ENCODE measurements at places on chromosomes 7 and 10.

GRCh38 chr7:69677054-69677852 is 79.0 kb downstream of the AUTS2 start:
- DNase-seq, result no peak

DNA sequence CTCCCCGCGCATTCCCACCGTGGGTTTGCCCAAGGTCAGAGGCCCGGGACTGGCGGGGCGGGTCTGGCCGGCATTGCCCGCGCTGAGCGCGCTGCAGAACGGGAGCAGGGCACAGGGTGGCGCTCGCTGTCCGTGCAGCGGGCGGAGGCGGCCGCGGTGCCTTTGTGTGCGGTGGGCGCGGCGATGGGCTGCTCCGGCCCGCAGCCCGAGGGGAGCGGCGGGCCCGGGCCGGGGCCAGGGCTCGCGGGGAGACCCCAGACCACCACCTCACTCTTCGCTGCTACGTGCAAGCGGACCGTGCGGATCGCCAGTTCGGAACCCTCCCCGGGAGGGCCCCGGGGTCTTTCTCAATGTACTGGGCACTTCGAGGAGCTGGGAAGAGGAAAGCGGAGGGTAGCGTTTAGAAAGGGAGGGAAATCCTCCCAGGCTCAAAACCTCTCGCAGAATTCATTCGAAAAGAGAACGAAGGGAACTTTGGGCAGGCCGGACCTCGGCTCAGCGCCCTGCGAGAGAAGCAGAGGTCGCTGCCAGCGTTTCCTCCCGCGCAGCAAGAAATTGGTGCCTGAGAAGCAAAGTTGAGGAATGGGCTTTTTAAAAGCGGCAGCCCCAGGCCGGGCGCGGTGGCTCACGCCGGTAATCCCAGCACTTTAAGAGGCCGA is 8.5 kb downstream of the SP8 start:
- DNase-seq, result no peak

GRCh38 chr7:149750122-149750845 is 23.1 kb downstream of the ZNF467 start:
- no peak for DNase-seq

- DNase-seq, result no peak
Measured at GRCh38 chr10:104589871-104590270, 51.2 kb upstream of the SORCS3 start.

- DNase-seq, result no peak
Measured at GRCh38 chr7:24910551-24911212, 69.3 kb downstream of the OSBPL3 start.

GRCh38 chr7:80848841-80849240 is 70.0 kb downstream of the SEMA3C start:
- DNase-seq, result no peak

GRCh38 chr7:56105508-56105907 is 768 bp downstream of the CHCHD2 start:
- DNase-seq, result peak; percentile 24

DNA sequence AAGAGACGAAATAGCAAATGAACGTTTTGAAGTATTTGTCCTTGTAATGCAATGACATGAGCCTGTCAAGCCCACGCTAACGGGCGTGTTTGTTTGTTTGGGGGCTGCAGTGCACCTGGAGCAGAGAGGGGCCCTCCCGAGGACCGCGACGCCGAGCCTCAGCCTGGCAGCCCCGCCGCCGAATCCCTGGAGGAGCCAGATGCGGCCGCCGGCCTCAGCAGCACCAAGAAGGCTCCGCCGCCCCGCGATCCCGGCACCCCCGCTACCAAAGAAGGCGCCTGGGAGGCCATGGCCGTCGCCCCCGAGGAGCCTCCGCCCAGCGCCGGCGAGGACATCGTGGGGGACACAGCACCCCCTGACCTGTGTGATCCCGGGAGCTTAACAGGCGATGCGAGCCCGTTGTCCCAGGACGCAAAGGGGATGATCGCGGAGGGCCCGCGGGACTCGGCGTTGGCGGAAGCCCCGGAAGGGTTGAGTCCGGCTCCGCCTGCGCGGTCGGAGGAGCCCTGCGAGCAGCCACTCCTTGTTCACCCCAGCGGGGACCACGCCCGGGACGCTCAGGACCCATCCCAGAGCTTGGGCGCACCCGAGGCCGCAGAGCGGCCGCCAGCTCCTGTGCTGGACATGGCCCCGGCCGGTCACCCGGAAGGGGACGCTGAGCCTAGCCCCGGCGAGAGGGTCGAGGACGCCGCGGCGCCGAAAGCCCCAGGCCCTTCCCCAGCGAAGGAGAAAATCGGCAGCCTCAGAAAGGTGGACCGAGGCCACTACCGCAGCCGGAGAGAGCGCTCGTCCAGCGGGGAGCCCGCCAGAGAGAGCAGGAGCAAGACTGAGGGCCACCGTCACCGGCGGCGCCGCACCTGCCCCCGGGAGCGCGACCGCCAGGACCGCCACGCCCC is 118.5 kb downstream of the CYTH3 start:
- DNase-seq, result no peak

DNA sequence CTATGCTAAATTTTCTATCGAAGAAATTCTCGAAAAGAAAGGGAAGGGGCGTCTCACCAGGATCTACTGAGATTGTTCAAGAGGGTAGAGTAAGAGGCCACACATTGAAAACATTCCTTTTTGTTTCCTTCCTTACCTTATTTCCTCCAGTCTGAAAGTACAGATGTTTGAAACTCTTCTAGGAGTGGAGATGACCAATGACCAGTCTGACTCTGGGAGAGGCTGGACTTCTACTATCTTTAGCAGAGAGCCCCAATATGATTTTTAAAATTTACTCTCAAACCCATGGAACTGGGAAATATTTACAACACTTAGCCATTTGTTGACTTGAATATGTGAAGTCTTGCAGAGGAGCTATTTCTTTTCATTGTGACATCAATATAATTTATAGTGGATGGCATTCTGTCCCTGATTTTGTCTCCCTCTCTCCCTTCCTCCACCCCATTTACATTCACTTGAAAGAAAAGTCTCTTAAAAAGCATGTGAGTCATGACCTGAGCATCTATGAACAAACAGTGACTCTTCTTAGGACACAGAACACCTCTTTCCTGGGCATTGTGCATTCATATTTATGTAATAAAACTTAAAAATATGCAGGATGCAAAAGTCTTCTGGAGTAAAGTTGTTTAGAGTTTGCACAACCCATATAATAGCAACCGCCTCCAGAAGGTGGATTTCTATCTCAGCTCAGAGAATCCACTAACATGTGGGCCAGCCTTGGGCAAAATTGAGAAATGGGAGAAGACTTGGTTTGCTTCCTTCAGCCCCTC is 31.2 kb upstream of the BMPER start:
- no peak for DNase-seq

DNA sequence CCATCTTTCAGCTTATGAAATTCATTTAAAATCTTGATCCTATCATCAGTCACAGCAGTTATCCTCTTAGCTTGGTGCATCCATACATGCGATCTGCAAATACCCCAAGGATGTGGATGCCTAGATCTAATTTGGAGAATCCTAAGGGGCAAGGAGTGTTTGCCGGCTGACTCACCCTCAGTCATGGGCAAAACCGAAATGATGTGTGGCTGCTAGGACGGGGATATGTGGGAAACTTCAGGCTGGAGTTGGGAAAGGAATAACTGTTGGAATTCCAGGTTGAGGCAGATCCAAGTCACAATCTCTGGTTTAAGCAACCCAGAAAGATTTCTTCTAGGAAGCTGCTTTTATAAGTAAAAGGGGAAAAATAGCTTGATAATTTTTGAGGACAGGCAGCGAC is 19.7 kb upstream of the GOT1 start:
- DNase-seq, result no peak

DNA sequence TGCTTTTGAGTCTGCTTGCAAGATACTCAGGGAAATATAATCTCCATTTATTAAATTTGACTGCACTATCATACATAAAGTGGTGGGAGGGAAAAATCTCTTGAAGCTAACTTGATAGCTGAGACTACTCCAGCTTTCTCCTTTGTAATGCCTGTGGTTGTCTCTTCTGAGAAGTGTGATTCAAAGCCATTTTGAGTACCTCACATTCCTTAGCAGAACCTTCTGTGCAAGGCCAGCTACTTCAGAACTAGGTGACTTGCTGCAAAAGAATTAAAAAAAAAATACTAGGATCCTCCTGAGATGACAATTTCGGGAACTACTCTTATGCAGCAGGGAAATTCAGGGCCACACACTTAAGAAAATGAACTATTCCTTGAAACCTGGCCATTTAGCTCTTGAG is 294.8 kb downstream of the MDFIC start:
- no peak for DNase-seq

DNA sequence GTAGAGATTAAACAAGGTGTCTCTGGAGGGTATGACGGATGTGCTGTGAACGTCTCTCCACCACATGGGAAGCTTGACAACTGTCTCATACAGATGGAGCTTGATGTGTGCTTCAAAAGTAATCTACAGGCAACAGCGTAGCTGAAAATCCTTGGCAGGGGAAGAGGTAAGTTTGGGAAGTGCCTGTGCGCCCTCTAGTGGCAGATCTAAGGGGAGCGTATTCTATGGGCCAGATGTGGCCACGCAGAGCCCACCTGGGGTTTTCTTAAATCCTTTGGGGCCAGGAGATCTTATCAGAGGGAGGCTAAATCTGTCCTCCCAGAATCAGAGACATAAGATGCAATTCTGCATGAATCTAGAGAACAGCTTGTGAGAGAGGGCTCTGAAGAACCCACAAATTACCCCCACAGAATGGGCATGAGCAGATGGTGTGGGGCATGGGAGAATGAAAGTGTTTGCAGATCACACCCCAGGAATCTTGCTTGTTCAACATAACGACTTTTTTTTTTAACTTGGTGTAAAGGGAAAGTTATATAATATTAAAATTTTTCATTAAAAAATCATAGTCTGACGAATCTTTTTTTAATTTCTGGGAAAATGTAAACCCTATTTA is 91.2 kb upstream of the MPP7 start:
- peak; percentile 59 for DNase-seq

- no peak for DNase-seq
Measured at GRCh38 chr10:107656932-107657331, 492.4 kb upstream of the SORCS1 start.
